ENCODE measurements at places on chromosomes 7 and 10. TPM values are rescaled to one million over a fixed set of nuclear protein-coding genes. Genes with fewer than 3 reads are reported as not detected.

- DNase-seq, result no peak
Observed at GRCh38 chr7:75835688-75836285, 22.2 kb upstream of the CCL24 start.

Gene SLC29A3
- total RNA-seq, result 1.3 TPM

Gene UTF1
- not detected for total RNA-seq

Gene ADCYAP1R1
- not detected for total RNA-seq
